Esophagus mucosa (tissue), 1 donor: ENCODE measurements at places on chromosomes 12 and 14. TPM values are rescaled to one million over a fixed set of nuclear protein-coding genes. Genes with fewer than 3 reads are reported as not detected.

Gene GPR135
- total RNA-seq: 0.56 TPM

Gene PIK3C2G
- 5.8 TPM for total RNA-seq

Gene SERPINA5
- total RNA-seq: 0.28 TPM

GRCh38 chr12:70719672-70720420 lies 82.6 kb upstream of the PTPRB start:
- peak; percentile 37 for ATAC-seq

DNA sequence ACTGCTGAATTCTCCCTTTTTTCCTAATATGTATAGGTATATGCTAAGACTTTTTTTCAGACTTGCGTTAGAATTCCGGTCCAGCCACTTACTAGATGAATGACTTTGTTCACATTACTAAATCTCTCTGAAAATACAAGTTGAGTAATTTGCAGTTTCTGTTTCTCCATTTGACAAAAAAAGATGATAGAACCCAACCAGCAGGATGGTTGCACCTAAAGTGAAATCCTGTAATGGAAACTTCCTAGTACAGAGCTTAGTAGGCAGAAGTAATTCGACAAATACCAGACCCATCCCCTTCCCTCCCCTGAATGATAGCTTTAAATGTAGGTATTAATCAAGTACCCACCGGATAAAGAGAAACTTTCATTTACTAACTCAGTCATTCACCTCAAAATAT lies 113.6 kb upstream of the RAP1B start:
- no peak for ATAC-seq

- no peak for ATAC-seq
Measured at GRCh38 chr14:56136571-56137452, 18.6 kb downstream of the PELI2 start.

- peak; percentile 88 for ATAC-seq
Measured at GRCh38 chr12:28172434-28173030, 17.7 kb upstream of the CCDC91 start.
